ENCODE measurements at places on chromosomes 3 and 15.

- DNase-seq = no peak
Observed at GRCh38 chr3:145333931-145334330, 827.1 kb downstream of the PLOD2 start.

- DNase-seq = no peak
Observed at GRCh38 chr3:141489203-141489602, 2.4 kb downstream of the RASA2 start.

GRCh38 chr15:66411190-66411589 lies 24.5 kb downstream of the MAP2K1 start:
- no peak for DNase-seq

DNA sequence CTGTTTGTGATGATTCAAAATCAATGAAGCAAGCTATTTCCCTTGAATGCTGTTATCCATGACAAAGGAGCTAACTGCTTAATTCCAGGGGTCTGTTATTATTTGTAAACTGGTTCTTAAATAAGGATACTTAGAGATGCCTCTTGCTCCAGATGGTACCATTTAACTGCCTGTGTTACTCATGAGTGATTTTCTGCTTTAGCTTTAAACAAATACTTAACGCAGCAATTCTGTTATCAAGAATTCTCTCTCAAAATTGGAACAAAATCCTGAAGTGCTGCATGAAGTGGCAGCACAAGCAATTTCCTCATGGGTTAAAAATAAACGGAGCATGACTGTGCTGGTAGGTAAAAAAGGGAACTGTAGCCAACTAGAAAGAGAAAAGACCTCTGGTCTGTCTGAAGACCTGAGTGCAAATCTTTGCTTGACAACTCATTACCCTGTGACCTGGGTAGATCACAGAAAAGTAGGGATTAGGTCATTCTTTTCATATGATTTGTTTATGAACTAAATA lies 62.5 kb upstream of the GBE1 start:
- DNase-seq = no peak

- DNase-seq = no peak
Observed at GRCh38 chr3:141992512-141992911, 116.1 kb downstream of the ATP1B3 start.

GRCh38 chr3:149772861-149773260 lies 19.5 kb downstream of the ANKUB1 start:
- DNase-seq = no peak

DNA sequence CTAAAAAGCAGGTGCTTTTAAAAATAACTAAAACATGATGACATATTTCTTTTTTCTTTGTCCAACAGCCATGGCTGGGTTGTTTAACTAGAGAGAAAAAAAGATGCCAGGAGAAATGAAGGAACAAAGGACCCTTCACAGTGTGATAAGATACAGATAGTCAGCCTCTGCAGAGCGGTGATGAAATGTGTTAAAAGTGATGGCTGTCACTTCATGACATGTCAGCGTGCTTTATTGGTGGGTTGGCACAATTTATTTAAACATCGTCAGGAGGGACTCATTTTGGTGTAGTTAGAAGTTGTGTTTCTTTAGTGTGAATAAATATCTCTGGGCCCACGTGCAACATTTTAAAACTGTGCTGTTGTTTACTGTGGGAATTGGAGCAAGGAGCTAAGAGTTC lies 887.4 kb upstream of the CFAP20DC start:
- no peak for DNase-seq

GRCh38 chr15:95653361-95653805 lies 677.1 kb upstream of the NR2F2 start:
- no peak for DNase-seq

- DNase-seq = no peak
Observed at GRCh38 chr3:30986551-30986950, 92.1 kb upstream of the GADL1 start.

DNA sequence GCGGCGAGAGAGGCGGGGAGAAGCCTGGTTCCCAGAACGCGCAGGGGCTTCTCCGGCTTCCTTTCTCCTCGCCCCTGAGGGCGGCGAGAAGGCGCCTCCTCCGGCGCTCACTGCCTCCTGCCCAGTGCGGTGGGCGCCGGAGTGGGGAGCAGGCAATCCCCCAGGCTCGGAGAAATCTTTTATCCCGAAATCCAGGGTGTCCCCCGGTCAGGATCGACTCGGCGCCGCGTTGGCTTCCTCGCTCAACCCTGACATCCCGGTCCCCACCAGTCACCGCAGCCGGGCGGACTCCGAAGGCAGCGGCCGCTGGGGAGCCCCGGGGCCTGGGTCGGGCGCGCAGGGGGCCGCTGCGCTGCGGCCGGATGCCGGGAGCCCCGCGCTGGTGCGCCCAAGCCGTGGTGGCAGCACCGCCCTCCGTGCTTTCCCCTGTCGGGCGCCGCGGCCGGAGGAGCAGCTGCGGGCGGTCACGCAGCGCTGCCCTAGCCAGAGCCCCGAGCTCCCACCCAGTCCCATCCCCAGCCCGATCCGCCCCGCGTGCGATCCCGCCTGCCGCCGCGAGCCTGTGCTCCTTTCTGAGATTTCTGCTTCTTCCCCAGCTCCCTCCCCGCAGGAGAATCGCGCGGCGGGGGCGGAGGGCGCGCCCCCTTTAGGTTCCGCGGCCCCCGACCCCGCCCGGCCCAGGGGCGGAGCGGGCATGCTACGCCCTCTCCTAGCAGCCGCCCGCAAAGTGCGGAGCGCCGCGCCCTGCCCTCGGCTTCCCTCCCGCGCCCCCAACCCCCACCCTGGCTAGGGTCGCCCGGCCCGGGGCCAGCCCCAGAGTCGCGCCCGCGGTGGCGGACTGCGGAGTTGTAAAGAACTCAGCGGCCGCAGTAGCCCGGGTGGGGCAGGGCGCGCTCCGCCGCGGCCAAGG lies 683 bp upstream of the CACNA2D3 start:
- DNase-seq = no peak

GRCh38 chr3:66133853-66134445 lies 86.9 kb upstream of the SLC25A26 start:
- DNase-seq = no peak

DNA sequence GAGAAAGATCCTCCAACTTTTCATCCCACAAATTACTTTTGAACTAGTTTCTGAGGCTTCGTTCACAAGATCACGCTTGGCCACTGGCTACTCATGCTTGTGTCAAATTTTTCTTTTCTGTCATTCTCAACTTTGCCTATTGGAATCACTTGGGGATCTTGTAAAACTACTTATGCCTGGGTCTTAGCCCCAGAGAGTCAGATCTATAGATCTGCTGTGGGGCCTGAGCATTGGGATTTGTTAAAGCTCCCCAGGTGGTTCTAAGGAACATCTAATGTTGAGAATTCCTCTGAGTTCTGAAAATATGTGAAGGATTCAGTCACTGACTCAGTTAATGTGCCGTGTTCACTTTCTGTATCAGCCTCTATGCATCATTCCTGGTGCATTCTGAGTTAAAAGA lies 71.7 kb upstream of the VGLL3 start:
- no peak for DNase-seq

- no peak for DNase-seq
Observed at GRCh38 chr3:65927576-65927975, 111.1 kb downstream of the MAGI1 start.

DNA sequence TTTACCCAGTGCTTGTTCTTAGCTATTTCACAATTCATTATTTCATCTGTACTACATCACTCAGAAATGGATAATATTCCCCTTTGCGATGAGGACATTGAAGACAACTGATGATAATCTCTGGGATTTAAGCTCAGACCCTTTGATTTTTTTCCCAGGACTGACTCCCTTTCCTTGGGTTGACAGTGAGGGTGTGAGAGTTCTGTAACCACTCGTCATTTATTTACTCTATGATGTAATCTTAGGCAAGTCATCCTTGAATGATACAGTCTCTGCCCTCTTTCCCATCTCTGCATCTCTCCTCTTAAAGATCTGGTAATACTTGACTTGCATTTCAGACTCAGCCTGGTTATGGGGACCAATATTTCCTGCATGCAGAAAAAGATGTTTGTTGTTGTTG lies 1041.7 kb downstream of the AGBL1 start:
- no peak for DNase-seq

DNA sequence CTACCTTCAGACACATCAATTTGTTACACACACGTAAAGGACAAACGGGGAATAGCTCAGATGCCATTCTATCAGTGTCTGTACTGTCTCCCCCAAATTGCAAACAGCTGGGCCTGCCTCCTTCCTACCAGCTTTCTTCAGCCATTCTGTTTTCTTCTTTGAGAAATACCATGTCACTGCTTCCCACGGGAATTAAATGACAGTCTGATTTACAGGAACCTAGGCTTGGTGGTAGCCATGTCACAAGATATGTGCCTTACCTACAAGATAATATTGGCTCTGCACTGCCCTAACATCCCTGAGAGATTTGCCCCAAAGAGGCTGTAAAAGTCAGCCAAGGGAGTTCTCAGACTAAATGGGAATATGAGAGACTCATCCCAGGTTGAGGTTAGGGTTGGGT lies 308.3 kb downstream of the LRTM1 start:
- DNase-seq = no peak

- no peak for DNase-seq
Observed at GRCh38 chr3:176939022-176939817, 258.1 kb downstream of the TBL1XR1 start.

DNA sequence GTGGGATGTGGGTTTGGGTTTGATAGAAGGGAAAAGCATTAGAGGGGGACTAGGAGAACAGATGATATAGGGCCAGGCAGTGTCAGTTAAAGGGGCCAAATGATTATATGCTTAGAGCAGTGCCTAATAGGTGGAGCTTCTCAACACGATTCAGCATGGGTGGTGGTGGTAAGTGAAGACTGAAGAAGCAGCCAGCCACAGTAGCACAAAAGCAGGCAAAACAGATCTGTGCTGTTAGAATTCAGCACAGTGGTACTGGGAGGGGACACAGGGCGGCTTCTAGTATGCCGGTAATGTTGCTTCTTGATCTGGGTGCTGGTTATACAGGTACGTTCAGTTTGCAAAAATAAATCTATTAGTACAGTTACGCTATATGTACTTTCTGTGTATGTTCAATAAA lies 25.5 kb downstream of the PDE8A start:
- DNase-seq = no peak

DNA sequence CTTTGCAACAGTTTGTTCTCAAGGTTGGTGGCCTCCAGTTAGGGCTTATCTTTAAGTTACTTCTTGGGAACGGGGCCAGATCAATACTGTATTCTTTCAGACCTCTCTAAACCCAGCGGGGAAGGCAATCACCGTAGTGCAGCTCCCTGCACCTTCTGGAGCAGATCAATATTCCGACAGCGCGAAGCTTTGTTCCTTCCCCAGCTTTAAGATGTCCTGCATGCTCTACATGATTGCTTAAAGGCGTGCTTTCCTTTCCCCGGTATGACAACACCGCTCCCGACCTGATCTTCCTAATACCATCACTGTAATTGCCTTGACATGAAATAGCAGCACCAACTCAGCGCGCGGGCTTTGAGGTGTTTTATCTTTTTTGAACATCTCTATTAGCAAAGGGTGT lies 755.2 kb downstream of the NR2F2 start:
- DNase-seq = no peak

- no peak for DNase-seq
Observed at GRCh38 chr3:168113848-168114247, 18.1 kb upstream of the GOLIM4 start.

DNA sequence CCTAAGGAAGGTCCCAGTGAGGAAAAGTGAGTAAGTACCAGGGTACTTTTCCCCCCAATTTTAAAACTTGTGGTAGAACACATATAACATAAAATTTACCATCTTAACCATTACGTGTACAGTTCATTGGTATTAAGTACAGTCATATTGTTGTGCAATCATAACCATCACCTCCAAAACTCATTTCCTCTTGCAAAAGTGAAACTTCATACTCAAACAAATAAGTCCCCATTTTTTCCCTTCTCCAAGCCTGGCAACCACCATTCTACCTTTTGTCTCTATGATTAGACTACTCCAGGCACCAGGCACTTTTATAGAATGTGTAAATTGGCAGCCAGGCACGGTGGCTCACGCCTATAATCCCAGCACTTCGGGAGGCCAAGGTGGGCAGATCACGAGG lies 12.2 kb downstream of the PRC1 start:
- no peak for DNase-seq

DNA sequence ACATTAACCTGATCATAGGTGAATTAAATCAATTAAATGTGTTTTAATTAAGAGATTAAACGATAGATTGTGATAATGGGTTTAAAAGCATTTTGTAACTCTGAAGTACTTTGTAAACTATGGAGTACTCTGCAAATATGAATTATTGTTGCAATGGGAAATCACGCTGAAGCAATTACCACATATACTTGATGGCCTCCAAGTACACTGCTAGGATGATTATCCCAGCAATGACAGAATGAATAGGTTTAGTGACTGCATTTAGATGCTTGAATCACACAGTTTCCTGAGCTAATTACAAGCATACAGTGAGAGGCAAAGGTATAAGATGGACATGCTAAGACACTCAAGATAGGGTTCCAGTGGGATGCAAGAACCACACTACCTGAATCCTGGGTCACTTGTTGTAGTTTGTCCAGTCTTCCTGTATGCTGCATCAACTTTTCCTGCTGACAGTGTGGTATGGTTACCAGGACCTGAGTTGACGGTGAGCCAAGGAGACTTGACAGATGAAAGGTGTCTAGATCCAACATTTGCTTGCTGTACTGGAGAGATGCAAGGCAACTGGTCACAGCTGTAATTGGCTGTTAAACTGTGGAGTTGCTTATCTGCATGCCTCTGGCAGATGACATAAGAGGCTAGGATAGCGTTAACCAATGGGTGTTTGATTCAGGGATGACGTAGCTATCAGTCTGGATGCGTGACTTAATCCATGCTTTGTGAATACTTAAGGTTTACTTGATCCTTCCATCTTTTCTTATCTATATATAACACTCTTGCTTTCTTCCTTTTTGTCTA lies 38.0 kb downstream of the RNF13 start:
- DNase-seq = no peak

GRCh38 chr3:176919836-176920765 lies 277.2 kb downstream of the TBL1XR1 start:
- no peak for DNase-seq
